Eye (tissue), 1 donor: ENCODE measurements at places on chromosomes 12 and 14.

GRCh38 chr14:102551995-102552705 lies 40.3 kb upstream of the RCOR1 start:
- no peak for DNase-seq

GRCh38 chr12:48352157-48352760 lies 1.5 kb upstream of the ZNF641 start:
- DNase-seq, result no peak

DNA sequence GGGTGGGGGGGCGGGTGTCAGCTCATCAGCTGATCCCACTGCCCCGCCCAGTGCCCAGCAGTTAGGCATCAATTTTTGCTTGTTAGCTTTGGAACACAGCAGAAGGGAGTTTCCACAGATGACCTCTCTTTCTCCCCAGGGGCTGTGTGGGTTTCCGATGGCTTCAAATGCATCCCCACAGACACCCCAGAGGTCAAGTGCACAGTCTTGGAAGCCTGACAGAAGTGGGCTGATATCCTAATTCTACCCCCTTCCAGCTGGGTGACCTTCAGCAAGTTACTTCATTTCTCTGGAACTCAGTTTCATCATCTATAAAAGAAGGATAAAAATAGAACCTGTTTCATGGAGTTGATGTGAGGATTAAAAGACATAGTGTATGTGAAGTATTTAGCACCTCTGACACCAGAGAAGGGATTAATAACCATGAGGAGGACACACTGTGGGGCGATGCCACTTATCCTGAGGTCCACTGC lies 22.0 kb downstream of the TTC9 start:
- DNase-seq, result no peak

DNA sequence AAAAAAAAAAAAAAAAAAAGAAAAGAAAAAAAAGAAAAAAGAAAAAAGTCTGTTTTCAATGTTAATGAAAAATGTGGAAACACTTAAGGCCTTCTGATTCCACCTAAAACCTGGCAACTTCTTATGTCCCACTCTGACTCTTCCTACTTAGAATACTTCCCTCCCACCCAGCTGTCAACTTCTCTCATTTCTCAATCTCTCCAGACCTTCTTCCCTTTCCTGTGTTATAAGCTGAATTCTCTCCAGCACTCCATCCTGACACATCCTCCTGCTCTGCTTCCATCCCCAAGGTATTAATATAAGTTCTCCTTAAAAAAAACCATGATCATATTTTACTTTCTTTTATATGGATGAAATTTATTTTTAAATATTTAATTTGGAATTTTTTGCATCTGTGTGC lies 20.3 kb upstream of the TMTC1 start:
- no peak for DNase-seq

DNA sequence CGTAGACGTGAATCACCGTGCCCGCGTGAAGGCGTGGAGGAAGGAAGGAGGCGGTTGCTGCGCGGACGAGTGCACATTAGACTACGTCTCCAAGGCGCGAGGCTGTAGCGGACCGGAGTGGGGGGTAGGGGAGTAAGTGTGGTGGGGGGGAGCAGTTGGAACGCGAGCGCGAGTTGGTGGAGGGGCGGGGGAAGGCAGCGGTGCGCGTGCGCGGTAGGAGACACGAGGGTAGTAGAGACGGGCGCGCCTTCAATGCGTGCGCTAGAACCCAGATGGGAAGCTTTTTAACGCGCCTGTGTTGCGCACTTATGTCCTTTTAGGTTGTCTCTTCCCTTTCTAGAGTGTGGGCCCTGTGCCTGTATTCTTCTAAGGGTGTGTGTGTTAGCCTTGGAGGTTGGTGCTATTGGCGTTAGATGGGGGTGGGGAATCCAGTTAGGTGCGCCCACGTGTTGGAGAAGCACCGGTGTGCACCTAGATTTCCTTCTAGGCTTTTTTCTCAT lies 604 bp downstream of the EIF4B start:
- DNase-seq, result peak; percentile 90

- no peak for DNase-seq
Measured at GRCh38 chr12:26120561-26121274, 4.1 kb downstream of the BHLHE41 start.

DNA sequence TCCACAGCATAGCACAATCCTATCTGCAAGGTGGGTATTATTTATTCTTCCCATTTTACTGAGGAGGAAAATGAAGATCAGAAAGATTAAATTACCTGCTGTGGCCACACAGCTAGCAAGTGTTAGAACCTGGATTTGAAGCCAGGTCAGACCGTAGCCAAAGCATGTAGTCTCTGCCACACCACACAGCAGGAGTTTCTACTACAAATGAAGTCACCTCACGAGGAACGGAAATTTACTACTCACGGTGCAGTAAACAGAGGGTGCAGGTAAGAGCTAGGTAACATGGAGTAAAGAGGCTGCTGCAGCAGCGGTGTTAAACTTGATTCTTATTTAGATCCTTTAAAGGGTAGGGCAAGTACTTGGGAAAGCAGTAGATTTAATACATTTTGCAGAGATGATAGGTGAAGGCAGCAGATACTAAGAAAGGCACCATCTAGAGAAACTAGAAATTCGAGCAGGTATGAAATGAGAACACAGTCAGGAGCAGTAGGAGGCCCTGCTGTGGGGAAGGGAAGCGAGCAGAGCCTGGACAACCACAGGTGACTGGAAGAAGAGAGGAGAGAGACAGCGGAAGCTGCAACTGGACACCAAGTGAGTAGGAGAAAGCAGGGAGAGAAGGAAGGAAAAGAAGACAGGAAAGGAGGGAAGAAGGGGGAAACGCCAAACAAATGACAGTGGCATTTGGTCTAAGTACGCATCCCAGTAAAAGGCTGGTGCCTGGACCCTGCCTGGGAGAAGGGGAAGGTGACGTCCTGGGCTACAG lies 21.5 kb downstream of the SPTB start:
- DNase-seq, result no peak

- DNase-seq, result no peak
Measured at GRCh38 chr12:43675048-43675904, 83.3 kb downstream of the PUS7L start.
